Articular chondrocyte of knee joint (primary cell): ENCODE measurements at places on chromosomes 6 and 20. TPM values are rescaled to one million over a fixed set of nuclear protein-coding genes. Genes with fewer than 3 reads are reported as not detected.

The CFB gene
- total RNA-seq, result 26.9 and 34.6 TPM in 2 replicates

The CDSN gene
- not detected in 2 replicates for total RNA-seq

The SPTLC3 gene
- 36.5 and 48.1 TPM in 2 replicates for total RNA-seq

The NOTCH4 gene
- total RNA-seq, result 0.65 and 1.1 TPM in 2 replicates

The SAMD5 gene
- 1.8 and 2.8 TPM in 2 replicates for total RNA-seq

The RNF114 gene
- total RNA-seq, result 72.4 and 89.9 TPM in 2 replicates

The VWA7 gene
- 1.0 and 1.9 TPM in 2 replicates for total RNA-seq
